ENCODE measurements at places on chromosomes 13 and 19.

GRCh38 chr19:55486971-55487923, 989 bp upstream of the SSC5D start:
- DNase-seq = peak; percentile 54

- DNase-seq = no peak
Observed at GRCh38 chr19:35437406-35437951, 10.6 kb upstream of the FFAR2 start.

- DNase-seq = no peak
Observed at GRCh38 chr13:79307866-79308298, 98.2 kb downstream of the RBM26 start.

GRCh38 chr19:31377736-31378135, 28.5 kb upstream of the TSHZ3 start:
- no peak for DNase-seq

GRCh38 chr19:13833330-13834243, 38.3 kb downstream of the ZSWIM4 start:
- peak; percentile 97 for DNase-seq

DNA sequence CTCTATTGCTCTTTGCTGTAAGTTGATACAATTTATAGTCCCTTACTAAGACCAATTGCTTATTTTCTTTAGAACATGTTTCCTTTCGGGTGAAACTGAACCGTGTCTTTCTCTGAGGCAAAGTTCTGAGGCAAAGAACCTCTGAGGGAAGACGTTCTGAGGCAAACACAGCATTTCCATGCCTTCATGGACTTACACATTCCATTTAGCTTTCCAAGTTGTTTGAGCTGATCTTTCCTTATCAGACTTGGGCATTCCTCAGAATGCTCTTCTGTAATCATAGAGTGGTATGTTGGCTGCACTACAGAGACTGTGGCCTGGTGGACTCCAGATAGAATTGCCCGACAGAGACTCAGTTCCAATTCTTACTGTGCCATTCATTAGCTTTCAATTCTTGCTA, 579.1 kb downstream of the KCTD12 start:
- DNase-seq = no peak

GRCh38 chr13:60924856-60925255, 490.8 kb downstream of the PCDH20 start:
- no peak for DNase-seq

DNA sequence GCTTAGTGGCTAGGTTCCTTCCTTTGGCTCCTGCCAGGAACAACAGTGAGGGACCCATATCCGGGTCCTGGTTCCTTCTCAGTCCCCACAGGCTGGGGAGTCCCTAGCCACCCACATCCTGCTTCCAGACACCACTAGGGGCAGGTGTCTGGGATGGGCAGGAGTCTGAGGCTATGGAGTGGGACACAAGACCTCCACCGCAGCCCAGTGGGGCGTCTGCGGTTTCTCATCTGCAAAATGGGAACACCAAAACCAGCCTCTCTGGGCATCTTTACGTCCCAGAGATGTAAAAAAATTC, 879 bp upstream of the FCGBP start:
- no peak for DNase-seq

DNA sequence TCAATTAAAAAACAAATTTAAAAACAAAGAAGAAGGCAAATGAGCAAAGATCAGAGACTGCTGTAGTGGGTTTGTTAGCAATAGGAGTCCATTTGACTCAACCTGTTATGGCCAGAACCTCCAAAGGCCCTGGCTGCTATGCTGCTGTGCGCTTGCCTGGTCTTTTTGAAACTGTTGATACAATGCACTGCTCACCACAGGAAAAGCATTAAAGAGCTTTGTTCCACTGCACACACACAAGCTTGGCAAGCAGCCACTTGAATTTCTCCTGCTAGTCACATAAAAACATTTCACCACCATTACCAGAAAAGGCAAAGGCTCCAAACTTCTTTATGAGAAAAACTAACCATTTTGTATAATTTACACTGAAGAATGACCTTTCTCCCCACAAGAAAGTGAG, 132.2 kb downstream of the FREM2 start:
- DNase-seq = no peak

GRCh38 chr13:50589651-50590054, 253.8 kb downstream of the DLEU7 start:
- no peak for DNase-seq

- DNase-seq = no peak
Observed at GRCh38 chr19:15101479-15102082, 5.6 kb upstream of the SYDE1 start.

DNA sequence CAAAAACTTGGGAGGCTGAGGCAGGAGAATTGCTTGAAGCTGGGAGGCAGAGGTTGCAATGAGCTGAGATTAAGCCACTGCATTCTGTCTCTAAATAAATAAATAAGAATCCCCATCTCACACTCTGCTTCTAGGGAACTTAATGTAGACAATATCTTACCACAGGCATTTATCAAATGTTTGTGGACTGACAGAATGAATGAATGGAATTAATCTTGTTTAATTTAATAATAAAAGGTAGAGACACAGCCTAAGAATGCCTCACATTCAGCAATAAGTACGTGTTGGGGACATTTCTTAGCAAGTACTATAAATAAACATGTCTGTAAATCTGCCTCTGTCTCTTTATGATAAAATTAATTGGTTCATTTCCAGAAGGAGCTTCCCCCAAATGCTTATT, 36.2 kb upstream of the RBM26 start:
- no peak for DNase-seq

- DNase-seq = no peak
Observed at GRCh38 chr13:94140511-94140910, 339.0 kb downstream of the DCT start.

DNA sequence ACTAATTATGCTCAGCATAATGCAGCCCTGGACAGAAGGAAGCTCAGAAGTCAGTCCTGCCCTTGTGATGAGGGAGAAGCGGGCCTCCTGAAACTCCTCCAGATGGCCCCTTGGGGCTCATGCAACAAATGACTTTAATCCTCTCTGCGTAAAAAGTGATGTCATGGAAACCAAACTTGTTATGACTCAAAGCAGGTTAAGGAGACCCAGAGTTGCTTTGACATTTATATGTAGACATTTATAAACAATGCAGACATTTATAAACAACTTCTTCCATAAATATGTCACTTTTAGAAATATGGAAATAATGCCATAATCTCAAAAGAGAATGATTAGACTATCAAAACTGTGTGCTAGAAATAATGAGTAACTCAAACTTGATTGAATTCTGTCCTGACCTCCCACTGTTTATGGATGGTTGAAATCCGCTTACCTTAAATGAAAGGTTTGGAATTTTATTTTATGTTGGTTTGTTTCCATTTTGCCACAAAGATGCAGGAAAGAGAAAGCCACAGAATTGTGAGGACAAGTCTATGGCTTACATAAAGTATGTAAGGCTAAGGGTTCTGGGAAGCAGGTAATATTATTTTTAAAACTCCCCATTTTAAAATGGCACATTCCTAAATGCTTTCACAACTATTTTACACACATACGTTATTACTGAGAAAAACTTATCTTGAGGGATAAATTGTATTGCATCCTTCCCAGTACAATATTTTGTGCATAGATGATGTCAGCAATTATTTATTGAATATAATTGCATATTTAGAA, 73.7 kb downstream of the CYSLTR2 start:
- no peak for DNase-seq

GRCh38 chr13:112056739-112057438, 10.1 kb upstream of the SOX1 start:
- DNase-seq = no peak

All from cerebellum (tissue), 4 donors.